Activated naive CD4-positive, alpha-beta T cell treated with anti-CD3 and anti-CD28 coated beads for 36 hours (primary cell): ENCODE measurements at places on chromosomes 5 and 9.
A peak's percentile ranks its signal among the peaks of the same experiment; 100 is the strongest.

- H3K27ac ChIP-seq, result no peak overlapping the region
- no peaks in the 10 kb centered on the region for H3K36me3 ChIP-seq
- no peak for DNase-seq
- no peaks in the 10 kb centered on the region for H3K4me1 ChIP-seq
These were observed 5.0 kb upstream of the IFNA14 start for GRCh38 chr9:21244836-21245235.

DNA sequence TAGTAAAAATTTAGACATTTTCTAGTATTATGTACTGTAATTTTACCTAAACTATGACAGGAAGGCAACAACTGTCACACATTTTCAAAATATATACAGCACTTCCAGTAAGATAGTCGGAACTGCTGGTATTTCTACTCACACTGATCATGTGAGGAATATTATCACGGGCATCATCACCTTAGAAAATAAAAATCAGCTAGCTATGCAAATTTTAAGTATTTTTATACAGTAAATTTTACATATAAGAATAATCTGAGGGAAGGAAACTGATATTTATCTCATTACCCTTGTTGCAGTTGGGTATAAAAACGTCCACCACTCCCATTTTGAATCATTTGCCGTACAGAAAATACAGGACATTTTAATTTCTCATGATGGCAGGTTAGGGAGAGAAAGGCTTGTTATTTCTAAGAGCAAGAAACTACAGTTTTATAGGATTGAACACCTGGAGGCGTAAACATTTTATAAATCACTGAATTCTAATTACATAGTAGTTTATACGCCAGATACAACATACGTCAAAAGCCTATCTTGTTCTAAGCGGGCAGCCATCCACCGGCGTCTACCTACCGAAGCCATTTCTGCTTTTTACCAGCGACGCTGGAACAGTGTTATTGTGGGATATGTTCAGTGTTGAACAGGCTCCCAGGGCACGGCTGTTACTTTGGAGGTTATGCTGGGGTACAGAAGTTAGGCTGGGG is 729 bp upstream of the TNPO1 start:
- H3K36me3 ChIP-seq, result no peaks in the 10 kb centered on the region
- H3K27ac ChIP-seq, result peak overlapping the region; percentile 70
- H3K4me3 ChIP-seq, result peak overlapping the region; percentile 81
- DNase-seq, result peak; percentile 28

DNA sequence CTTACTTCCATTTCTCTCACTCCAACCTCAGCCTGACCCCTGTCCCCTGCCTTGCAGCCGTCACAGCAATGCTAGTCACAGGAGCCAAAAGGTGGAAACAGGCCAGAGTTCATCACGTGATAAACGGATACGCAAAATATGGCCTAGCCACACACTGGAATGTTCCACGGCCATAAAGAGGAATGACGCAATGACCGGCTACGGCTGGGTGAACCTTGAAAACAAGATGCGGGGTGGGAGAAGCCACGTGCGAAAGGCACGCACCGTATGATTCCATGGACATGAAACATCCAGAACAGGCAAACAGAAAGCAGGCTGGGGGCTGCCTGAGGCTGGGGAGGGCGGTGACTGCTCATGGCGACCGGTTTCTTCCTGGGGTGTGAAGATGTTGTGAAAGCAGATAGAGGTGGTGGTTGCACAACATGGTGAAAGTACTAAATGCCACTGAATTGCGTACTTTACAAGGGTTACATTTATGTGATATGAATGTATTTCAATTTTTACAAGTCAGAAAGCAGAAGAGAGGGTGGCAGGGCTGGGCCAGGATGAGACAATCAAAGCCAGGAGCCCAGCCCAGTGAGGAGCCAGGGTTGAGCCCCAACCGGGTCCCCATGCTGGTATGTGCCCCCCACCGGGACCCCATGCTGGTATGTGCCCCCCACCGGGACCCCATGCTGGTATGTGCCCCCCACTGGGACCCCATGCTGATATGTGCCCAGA is 117.8 kb upstream of the SARDH start:
- H3K36me3 ChIP-seq, result no peaks in the 10 kb centered on the region
- DNase-seq, result no peak
- no peak overlapping the region for H3K27ac ChIP-seq
- no peak overlapping the region for H3K4me3 ChIP-seq
- H3K4me1 ChIP-seq, result no peaks in the 10 kb centered on the region
- H3K27me3 ChIP-seq, result no peaks in the 10 kb centered on the region

- no peak overlapping the region for H3K4me3 ChIP-seq
- H3K27me3 ChIP-seq, result peaks cover 40% of the 10 kb centered on the region
- no peak for DNase-seq
- no peak overlapping the region for H3K27ac ChIP-seq
- peaks cover 6% of the 10 kb centered on the region for H3K4me1 ChIP-seq
These were observed 1.7 kb downstream of the ADRA1B start for GRCh38 chr5:159917994-159918393.

GRCh38 chr5:17232405-17232804 is 15.0 kb downstream of the BASP1 start:
- H3K36me3 ChIP-seq, result no peaks in the 10 kb centered on the region
- H3K4me3 ChIP-seq, result no peak overlapping the region
- peaks cover 13% of the 10 kb centered on the region for H3K27me3 ChIP-seq
- no peak for DNase-seq

GRCh38 chr5:80592105-80592504 is 22.0 kb upstream of the ANKRD34B start:
- H3K36me3 ChIP-seq, result no peaks in the 10 kb centered on the region
- H3K27me3 ChIP-seq, result no peaks in the 10 kb centered on the region
- no peak overlapping the region for H3K4me3 ChIP-seq
- H3K27ac ChIP-seq, result no peak overlapping the region

GRCh38 chr9:75930730-75931321 is 40.4 kb downstream of the PCSK5 start:
- peaks cover 21% of the 10 kb centered on the region for H3K36me3 ChIP-seq
- peaks cover 24% of the 10 kb centered on the region for H3K4me1 ChIP-seq
- no peak for DNase-seq
- no peak overlapping the region for H3K4me3 ChIP-seq
- no peaks in the 10 kb centered on the region for H3K27me3 ChIP-seq

GRCh38 chr9:71895117-71895516 is 15.9 kb downstream of the ABHD17B start:
- H3K36me3 ChIP-seq, result peaks cover 3% of the 10 kb centered on the region
- DNase-seq, result no peak
- no peak overlapping the region for H3K4me3 ChIP-seq
- H3K4me1 ChIP-seq, result peaks cover 48% of the 10 kb centered on the region

GRCh38 chr9:116901260-116901659 is 214.2 kb downstream of the TRIM32 start:
- DNase-seq, result no peak
- H3K4me1 ChIP-seq, result no peaks in the 10 kb centered on the region
- H3K36me3 ChIP-seq, result no peaks in the 10 kb centered on the region
- H3K4me3 ChIP-seq, result no peak overlapping the region

DNA sequence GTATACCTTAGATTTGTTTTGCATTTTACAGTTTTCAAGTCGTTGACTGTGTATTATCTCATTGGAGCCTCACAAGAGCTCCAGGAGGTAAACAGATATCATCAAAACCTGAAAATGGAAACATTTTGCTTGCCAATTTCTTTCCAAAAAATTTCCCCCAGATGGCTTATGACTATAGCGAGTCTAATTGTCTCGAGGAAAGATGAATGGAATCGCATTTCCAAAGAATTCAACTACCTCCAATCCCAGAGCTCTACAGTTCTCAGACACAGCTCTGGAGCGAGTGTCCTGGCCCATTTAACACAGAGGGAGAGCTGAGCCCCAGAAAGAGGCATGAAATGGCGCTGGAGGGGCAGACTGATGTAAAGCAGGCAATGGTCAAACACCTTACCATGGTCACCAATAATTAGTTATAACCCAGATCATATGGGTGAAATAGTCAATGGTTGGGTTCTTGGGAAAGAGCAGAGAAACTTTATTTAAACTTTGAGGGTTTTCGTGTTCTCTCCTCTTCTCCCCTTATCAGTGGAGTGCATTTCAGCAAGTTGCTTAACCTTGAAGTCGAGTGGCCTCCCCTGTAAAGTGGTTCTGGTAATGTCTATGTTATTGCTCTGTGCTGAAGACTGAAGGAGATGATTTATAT is 168.2 kb downstream of the ZDHHC21 start:
- no peak overlapping the region for H3K4me3 ChIP-seq
- no peak for DNase-seq
- no peak overlapping the region for H3K27ac ChIP-seq
- H3K36me3 ChIP-seq, result no peaks in the 10 kb centered on the region
- H3K27me3 ChIP-seq, result peaks cover 4% of the 10 kb centered on the region

DNA sequence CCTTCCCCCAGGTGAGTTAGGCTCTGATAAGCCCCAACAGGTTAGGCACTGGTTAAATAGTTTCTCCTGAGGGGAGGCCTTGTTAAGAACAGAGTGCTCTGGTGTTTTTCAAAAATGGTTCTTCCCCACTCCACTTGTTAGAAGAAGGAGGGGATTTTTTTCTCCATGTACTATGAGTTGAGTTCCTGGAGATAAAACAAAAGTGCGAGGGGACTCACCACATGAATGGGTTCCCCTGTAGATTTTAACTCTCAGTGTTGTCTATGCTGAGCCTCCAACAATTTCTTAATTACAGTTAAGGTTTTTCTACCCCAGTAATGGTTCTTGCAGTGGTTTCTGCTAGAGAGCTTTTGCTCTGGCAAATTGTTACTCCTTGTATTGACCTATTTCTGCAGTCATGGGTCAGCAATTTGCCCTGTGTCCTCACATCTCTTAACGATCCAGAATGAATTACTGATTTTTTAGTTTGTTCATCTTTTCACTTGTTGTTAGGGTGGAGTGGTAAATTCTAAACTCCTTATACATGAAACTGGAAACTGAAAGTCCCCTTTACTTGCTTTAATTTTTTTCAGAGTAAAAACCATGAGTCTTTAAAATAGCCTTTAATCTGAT is 44.4 kb downstream of the SCAMP1 start:
- no peak overlapping the region for H3K4me3 ChIP-seq
- peaks cover 57% of the 10 kb centered on the region for H3K4me1 ChIP-seq
- H3K27me3 ChIP-seq, result no peaks in the 10 kb centered on the region
- peak overlapping the region; percentile 54 for H3K27ac ChIP-seq
- H3K36me3 ChIP-seq, result peaks cover 13% of the 10 kb centered on the region
- DNase-seq, result peak; percentile 36

GRCh38 chr5:102307232-102307631 is 11.1 kb upstream of the SLCO4C1 start:
- no peaks in the 10 kb centered on the region for H3K27me3 ChIP-seq
- H3K27ac ChIP-seq, result no peak overlapping the region
- no peaks in the 10 kb centered on the region for H3K4me1 ChIP-seq
- no peak overlapping the region for H3K4me3 ChIP-seq

- no peaks in the 10 kb centered on the region for H3K27me3 ChIP-seq
- no peak overlapping the region for H3K27ac ChIP-seq
- peaks cover 18% of the 10 kb centered on the region for H3K4me1 ChIP-seq
- no peak overlapping the region for H3K4me3 ChIP-seq
These were observed 114.9 kb downstream of the AUH start for GRCh38 chr9:91246846-91247245.

DNA sequence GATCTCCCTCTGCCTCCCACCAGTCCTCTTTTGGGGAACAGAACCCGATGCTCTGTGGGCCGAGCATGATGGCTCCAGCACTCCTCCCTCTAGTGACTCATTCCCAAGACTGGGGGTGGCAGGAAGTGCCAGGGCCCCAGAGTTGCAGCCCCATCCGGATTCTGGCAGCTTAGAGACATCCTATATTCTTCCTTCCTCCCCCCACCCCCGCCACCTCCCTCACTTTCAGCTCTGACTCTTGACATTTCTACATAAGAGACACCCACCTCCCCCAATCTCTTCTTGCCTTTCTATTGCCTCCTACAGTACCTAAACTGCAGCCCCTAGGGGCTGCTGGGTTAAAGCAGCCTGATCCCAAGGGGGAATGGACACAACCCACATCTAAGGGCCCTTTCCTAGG is 47.1 kb upstream of the MATR3 start:
- peak overlapping the region; percentile 70 for H3K27ac ChIP-seq
- no peak overlapping the region for H3K4me3 ChIP-seq
- DNase-seq, result peak; percentile 79
- peaks cover 22% of the 10 kb centered on the region for H3K4me1 ChIP-seq

DNA sequence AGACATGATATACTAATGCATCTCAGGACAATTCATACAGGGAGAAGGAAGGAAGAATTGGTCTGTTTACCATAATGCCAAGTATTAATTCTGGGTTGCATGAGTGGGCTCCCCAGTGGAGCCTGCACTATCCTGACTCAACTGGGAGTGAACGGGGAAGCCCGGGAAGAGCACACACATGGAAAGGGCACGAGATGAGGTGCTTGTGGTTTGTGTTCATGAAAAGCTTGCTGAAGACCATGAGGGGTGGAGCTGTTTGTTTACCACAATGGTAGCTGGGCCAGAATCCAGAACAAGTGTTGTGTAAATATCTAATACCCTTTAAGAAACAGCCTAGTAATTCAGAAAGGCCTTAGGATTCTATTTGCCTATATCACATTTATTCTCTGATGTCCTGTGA is 44.6 kb downstream of the POC5 start:
- H3K27me3 ChIP-seq, result no peaks in the 10 kb centered on the region
- H3K36me3 ChIP-seq, result peaks cover 5% of the 10 kb centered on the region
- no peak overlapping the region for H3K4me3 ChIP-seq
- peaks cover 33% of the 10 kb centered on the region for H3K4me1 ChIP-seq

GRCh38 chr5:37496902-37497445 is 117.9 kb downstream of the WDR70 start:
- no peak overlapping the region for H3K4me3 ChIP-seq
- peaks cover 5% of the 10 kb centered on the region for H3K4me1 ChIP-seq
- H3K27me3 ChIP-seq, result no peaks in the 10 kb centered on the region
- no peak for DNase-seq

DNA sequence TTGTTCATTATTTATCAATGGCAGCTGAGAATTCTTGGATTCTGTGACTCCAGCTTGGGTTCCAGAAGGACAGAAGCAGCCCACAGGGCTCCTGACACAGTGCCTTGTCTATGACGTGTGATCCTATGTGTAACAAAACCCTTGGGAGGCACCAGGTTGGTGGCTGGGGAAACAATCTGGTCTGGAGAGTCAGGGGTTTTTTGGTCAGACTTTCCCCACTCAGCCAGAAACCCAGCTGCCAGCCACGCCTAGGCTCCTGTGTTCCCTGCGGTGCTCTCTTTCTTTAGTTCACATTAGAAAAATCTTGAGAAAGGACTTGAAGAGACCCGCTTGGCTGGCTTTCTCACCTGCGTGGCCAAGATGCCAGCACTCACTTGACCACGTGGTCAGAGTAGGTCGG is 15.5 kb upstream of the ZBED3 start:
- H3K4me3 ChIP-seq, result no peak overlapping the region
- peaks cover 4% of the 10 kb centered on the region for H3K4me1 ChIP-seq
- no peak overlapping the region for H3K27ac ChIP-seq
- no peaks in the 10 kb centered on the region for H3K36me3 ChIP-seq
- no peaks in the 10 kb centered on the region for H3K27me3 ChIP-seq
- no peak for DNase-seq

DNA sequence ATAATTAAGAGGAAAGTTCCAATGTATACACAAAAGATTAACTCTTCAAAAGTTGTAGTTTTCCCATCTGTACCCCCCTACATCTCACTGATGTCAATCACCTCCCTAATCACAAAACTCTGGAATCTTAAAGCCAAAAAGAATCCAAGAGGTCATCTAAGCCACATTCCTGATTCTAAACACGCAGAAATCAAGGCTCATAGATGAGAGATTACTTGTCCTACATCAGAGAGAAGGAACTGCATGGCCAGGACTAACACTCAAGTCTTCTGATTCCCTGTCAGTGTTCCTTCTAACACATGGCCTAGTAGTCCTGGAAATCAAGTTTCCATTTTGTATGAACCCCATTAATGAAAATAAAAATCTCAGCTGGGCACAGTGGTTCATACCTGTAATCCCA is 58.7 kb downstream of the MAPKAP1 start:
- H3K27me3 ChIP-seq, result no peaks in the 10 kb centered on the region
- no peak overlapping the region for H3K4me3 ChIP-seq
- peaks cover 84% of the 10 kb centered on the region for H3K4me1 ChIP-seq
- H3K27ac ChIP-seq, result no peak overlapping the region
- DNase-seq, result no peak
